ENCODE measurements at places on chromosomes 7 and 10.

GRCh38 chr7:134140889-134141867 is 14.0 kb downstream of the LRGUK start:
- DNase-seq = peak; percentile 54

- DNase-seq = no peak
Measured at GRCh38 chr7:77242554-77242953, 42.9 kb upstream of the FGL2 start.

GRCh38 chr10:26169466-26169865 is 47.1 kb upstream of the GAD2 start:
- DNase-seq = no peak

GRCh38 chr10:60916025-60916424 is 28.0 kb downstream of the RHOBTB1 start:
- DNase-seq = no peak

- no peak for DNase-seq
Measured at GRCh38 chr7:41114131-41114530, 588.8 kb downstream of the INHBA start.

- DNase-seq = no peak
Measured at GRCh38 chr7:21507627-21508343, 35.1 kb upstream of the DNAH11 start.
